ENCODE measurements at places on chromosomes 11 and 22. TPM values are rescaled to one million over a fixed set of nuclear protein-coding genes. Genes with fewer than 3 reads are reported as not detected.

Gene RABL2B
- total RNA-seq, result 11.5 TPM

Gene BAIAP2L2
- 5.6 TPM for total RNA-seq

Gene RIBC2
- total RNA-seq, result 2.2 TPM

Gene TPBGL
- 0.21 TPM for total RNA-seq

Gene NR1H3
- 23.8 TPM for total RNA-seq

Gene OR51B4
- not detected for total RNA-seq

Gene OR4D6
- not detected for total RNA-seq

Gene YDJC
- total RNA-seq, result 58.8 TPM

Gene OR51B5
- total RNA-seq, result not detected

Gene GLB1L3
- 33.1 TPM for total RNA-seq

Gene KDM4D
- 2.6 TPM for total RNA-seq

Gene SCUBE2
- not detected for total RNA-seq

Gene OR52I2
- total RNA-seq, result not detected

Gene APOL5
- not detected for total RNA-seq

Gene VWCE
- 16.9 TPM for total RNA-seq

Gene NRGN
- total RNA-seq, result 0.24 TPM

Gene PANX2
- 5.9 TPM for total RNA-seq

Gene TANGO2
- total RNA-seq, result 15.0 TPM

Measured in GM23338 (cell line).